ENCODE measurements at places on chromosomes 3 and 15. TPM values are rescaled to one million over a fixed set of nuclear protein-coding genes. Genes with fewer than 3 reads are reported as not detected.
A peak's percentile ranks its signal among the peaks of the same experiment; 100 is the strongest.

CYP1A2 gene
- total RNA-seq: not detected

NEK10 gene
- total RNA-seq: 0.20 TPM

CA12 gene
- total RNA-seq: 0.22 TPM

- H3K4me1 ChIP-seq: peaks cover 35% of the 10 kb centered on the region
- H3K4me3 ChIP-seq: peak overlapping the region; percentile 86
- peak; percentile 24 for DNase-seq
- peaks cover 8% of the 10 kb centered on the region for H3K36me3 ChIP-seq
Observed at GRCh38 chr15:89335298-89336041, 846 bp upstream of the POLG start.

GRCh38 chr3:190119461-190120268, 1.0 kb downstream of the P3H2 start:
- peak overlapping the region; percentile 48 for H3K4me3 ChIP-seq
- no peaks in the 10 kb centered on the region for H3K36me3 ChIP-seq
- peak overlapping the region; percentile 73 for H3K27ac ChIP-seq
- no peaks in the 10 kb centered on the region for H3K27me3 ChIP-seq

GRCh38 chr15:58222679-58223078, 84.5 kb downstream of the AQP9 start:
- no peaks in the 10 kb centered on the region for H3K27me3 ChIP-seq
- no peak for DNase-seq
- no peak overlapping the region for H3K27ac ChIP-seq
- no peaks in the 10 kb centered on the region for H3K36me3 ChIP-seq
- no peak overlapping the region for H3K4me3 ChIP-seq

- DNase-seq: no peak
- no peaks in the 10 kb centered on the region for H3K27me3 ChIP-seq
- no peak overlapping the region for H3K27ac ChIP-seq
- no peak overlapping the region for H3K4me3 ChIP-seq
Observed at GRCh38 chr15:33026614-33027013, 167.9 kb downstream of the FMN1 start.

Data from tibial nerve (tissue), 4 donors.